ENCODE measurements at places on chromosomes 1 and 21.

GRCh38 chr1:90839323-90839722, 122.2 kb upstream of the BARHL2 start:
- no peak for DNase-seq

GRCh38 chr1:17627239-17628052, 87.9 kb downstream of the ARHGEF10L start:
- DNase-seq = no peak

- DNase-seq = no peak
Observed at GRCh38 chr21:18114810-18115209, 129.8 kb upstream of the CHODL start.

DNA sequence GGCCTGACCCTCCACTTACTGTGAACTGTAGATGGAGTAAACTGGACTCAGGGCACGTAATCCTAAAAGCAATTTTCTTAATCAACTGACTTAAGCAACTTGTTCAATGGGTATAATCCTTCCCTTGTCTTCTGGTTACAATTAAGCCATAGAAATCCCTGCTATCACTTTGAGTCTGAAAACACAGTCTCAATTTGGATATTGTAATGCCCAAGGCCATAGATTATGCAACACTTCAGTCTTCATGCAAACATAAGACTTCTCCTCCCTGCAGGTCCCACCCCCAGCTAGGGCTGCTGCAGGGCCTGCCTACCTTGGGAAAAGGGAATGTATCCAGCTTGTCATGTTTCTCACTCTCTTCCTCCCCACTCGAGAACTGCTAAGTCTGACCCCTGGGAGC, 6.2 kb upstream of the SLC5A9 start:
- DNase-seq = no peak

- DNase-seq = no peak
Observed at GRCh38 chr1:61585714-61586113, 139.2 kb downstream of the TM2D1 start.

GRCh38 chr1:1231400-1232207, at the start of gene SDF4:
Gene SDF4, minus strand, starts transcription at chr1:1232001. Its CDS starts 3,229 bp downstream, at chr1:1228772.
- DNase-seq = peak; percentile 93

GRCh38 chr21:46229133-46229922, 754 bp upstream of the LSS start:
- no peak for DNase-seq

DNA sequence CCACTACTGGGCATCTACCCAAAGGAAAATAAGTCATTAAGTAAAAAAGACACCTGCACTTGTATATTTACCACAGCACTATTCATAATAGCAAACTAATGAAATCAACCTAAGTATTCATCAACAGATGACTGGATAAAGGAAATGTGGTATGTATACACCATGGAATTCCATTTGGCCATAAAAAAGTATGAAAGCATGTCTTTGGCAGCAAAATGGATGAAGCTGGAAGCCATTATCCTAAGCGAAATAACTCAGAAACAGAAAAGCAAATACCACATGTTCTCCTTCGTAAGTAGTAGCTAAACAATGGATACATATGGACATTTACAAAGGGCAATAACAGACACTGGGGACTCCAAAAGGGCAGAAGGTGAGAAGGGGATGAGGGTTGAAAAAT, 485.7 kb upstream of the BRINP3 start:
- no peak for DNase-seq

DNA sequence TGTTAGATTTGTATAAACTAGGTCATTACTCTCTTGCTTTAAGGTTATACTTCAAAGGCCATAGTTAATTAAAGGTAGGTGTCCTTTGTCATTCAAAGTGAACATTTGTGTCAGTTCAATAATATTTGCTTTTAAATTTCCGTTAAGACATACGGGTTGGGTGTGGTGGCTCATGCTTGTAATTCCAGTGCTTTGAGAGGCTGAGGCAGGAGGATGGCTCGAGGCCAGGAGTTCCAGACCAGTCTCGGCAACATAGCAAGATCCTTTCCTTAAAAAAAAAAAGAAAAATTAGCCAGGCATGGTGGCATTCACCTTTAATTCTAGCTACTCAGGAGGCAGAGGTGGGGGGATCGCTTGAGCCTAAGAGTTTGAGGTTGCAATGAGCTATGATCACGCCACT, 80.4 kb downstream of the KIF26B start:
- no peak for DNase-seq

GRCh38 chr1:11466416-11466815, 12.5 kb upstream of the DISP3 start:
- DNase-seq = no peak

DNA sequence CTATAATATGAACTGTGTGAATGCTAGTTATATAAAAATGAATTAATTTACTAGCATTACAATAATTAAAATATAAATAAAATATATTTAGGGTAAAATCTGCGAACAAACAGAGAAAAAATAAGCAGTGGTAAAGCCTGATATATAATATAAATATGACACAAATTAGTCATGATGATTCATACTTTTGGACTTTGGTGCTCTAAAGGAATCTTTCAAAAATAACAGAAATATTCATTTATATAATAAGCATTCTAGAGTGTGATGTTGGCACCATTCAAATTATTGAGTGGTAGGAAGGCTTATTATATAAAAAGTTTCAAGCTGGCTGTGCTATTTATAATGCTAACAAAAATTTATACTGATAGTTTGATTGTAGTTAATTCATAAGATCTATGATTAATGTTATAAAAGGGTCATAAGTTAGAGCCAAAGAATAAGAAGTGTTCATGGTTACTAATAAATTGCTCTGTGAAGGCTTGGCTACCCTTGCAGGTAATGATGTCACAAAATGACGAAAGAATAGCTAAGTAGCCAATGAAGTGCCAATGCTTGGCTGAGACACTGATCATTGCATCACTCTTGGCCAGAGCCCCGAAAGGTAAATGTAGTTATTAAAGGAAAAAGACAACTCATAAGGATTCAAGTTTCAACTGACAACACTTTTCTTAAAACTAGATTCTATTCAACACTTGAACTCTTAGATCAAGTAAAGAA, 108.7 kb downstream of the USH2A start:
- DNase-seq = no peak

- no peak for DNase-seq
Observed at GRCh38 chr1:6928106-6928885, 143.0 kb downstream of the CAMTA1 start.

- DNase-seq = no peak
Observed at GRCh38 chr1:36739703-36740289, 257.1 kb upstream of the CSF3R start.

DNA sequence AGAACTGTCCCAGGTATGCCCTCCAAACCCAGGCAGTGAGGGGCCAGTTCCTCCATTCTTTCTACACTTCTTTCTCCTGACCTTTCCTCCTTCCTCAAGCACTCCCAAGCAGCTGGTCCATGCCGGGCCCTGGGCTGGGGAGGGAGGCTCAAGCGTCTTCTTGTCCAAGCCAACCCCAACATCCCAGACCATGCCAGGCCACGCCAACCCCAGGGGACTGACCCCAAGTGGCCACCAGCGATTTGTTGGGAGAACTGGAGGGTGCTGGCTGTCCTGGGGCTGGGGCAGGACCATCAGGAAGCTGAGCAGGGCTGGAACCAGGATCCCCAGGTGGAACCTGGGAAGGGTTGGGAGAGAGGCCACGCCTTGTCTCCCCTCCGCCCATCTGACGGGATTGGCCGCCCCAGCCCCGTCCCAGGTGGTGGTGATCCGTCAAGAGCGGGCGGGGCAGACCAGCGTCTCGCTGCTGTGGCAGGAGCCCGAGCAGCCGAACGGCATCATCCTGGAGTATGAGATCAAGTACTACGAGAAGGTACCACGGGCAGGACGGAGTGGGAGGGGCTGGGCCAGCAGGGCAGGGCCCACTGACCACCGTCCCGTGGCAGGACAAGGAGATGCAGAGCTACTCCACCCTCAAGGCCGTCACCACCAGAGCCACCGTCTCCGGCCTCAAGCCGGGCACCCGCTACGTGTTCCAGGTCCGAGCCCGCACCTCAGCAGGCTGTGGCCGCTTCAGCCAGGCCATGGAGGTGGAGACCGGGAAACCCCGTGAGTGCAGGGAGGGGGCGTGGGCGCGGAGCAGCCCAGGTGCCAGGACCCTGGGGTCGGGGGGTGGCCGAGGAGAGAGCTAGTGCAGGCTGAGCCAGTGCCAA, 29.9 kb downstream of the EPHA8 start:
- no peak for DNase-seq

DNA sequence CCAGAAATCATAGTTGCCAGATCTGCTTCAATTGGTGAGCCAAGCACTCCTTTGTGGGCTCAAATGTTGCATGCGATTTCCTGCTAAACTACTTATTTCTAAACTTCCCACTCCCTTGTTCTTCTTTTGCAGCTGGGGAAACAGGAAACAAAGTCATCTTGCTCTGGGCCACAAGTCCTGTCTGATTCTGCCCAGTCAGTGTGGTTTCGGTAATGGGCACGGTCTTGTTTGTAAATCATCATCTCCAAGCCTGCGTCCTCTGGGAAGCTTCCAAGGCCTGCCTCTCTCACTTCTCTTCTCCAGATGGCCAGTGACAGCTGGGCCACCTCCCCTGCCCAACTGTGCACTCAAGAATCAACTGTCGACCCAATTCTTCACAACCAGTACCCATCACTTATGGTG, 4.4 kb downstream of the S100A8 start:
- DNase-seq = no peak

DNA sequence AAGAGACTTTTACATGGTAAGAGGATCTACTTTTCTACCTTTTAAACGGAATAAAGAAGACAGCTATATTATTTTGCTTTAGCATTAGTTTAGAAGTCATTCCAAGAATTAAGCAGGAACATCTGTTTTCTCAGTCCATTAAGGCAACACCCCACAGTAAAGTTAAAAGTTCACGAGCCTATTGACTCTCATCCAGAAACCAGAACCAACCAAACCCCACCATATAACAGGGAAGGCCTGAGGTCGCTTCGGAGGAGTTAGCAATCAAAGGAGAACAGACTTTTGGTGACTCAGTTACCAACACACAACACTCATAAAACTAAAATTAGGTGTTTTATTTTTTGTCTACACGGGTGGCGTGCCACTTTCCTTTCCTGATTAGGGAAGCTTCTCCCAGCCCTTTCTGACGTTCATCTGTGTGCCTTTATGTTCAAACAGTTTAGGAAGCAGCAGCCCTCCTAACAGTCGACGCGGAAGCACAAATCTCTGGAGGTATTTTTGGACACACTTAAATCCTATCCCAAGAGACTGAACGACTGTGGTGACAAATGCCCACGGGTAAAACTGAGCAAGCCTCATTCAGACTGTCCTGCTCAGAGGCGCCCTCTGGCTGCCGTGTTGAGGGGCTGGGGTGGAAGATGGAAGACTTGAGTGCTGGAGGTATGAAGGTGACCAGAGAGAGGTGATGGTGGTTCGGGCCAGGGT, 8.6 kb upstream of the PLA2G2C start:
- DNase-seq = peak; percentile 4

- no peak for DNase-seq
Observed at GRCh38 chr1:34408011-34408410, 231.3 kb downstream of the C1orf94 start.

DNA sequence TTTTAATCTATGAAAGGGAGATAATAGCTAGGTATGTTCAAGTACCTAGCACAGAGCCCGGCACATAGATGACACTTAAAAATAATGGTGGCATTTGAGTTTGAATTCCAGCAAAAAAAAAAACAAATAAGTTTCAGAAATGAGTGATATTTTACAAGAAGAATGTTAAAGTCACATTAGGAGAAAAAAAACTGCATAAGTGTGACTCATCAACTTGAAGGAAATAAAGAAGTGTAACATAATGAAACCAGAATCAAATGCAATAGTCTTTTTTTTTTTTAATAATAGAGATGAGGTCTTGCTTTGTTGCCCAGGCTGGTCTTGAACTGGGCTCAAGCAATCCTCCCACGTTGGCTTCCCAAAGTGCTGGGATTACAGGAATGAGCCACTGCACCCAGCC, 17.1 kb downstream of the DNASE2B start:
- DNase-seq = no peak

DNA sequence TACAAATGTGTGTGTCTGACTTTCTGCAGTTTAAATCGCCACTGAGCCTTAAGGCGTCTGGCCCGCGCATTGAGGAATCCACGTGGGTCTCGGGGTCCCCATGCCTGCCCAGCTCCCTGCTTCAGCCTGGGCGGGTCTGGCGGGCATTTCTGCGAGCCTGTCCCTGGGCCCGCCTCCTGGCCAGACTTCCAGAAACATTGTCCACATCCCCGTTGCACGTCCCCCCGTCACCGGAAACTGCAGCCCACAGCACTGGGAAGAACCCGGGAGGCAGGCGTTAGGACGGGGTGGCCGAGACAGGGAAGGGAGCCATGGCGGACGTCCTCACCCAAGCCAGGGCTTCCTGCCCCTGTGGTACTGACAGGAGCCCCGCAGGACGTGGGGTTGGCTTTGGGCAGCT, 113.1 kb upstream of the COL6A1 start:
- DNase-seq = no peak

DNA sequence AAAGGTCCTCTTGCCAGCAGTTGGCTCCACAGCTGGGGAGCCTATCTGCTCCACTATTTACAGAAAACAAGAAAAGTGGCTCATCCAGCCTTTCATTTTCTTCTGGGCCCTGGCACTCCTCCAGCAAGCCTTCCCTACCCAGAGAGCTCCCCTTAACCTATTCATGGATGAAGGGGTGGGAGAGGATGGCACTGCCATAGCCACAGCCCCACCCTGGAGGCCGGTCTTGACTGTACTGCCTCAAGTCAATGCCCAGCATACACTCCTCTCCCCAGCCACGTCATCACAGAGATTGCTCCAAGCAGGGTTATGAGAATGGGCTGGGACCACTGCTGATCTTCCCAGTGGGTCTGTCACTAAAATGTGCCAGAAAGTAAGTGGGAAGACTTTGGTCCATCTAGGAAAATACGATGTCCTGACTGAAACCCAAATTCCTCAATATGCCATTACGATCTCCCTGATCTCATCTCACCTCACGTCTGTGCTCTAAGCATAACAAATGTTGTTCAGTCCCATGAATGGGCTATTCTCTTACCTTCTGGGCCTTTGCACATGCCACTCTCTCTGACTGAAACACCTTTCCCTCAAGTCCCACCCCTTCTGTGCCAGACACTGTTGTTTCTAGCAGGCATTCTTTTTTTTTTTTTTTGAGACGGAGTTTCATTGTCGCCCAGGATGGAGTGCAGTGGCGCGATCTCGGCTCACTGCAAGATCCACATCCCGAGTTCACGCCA, 21.4 kb upstream of the PTAFR start:
- DNase-seq = no peak

GRCh38 chr1:24020470-24020869, 40.3 kb upstream of the SRSF10 start:
- no peak for DNase-seq

- DNase-seq = no peak
Observed at GRCh38 chr21:28132713-28133112, 860.0 kb downstream of the LTN1 start.

GRCh38 chr21:38359090-38359489, 102.3 kb downstream of the KCNJ15 start:
- DNase-seq = no peak

DNA sequence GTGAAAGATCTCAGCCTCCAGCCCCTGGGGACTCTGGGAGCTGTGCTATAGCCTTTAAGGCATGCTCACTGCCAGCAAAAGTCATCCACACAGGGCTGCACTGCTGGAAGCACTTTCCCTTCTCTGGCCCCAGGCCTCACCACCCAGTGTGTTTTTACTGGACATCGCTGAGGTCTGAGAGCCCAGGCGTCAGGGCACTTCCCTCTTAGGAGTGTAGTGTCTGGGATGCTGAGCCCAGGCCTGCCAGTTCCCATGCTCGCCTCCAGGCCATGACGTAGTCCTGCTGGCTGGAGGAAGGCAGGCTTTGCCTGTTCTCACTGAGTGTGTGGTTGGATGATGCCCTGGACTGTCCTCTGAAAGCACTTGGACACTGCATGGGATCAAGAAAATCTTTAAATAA, 101.2 kb downstream of the GDAP2 start:
- DNase-seq = no peak

GRCh38 chr1:218741852-218742251, 396.7 kb downstream of the TGFB2 start:
- no peak for DNase-seq
